ENCODE measurements at places on chromosomes 3 and 15.

GRCh38 chr15:53189860-53190259 lies 399.7 kb upstream of the ONECUT1 start:
- no peak for DNase-seq

GRCh38 chr15:92365084-92365483 lies 28.6 kb upstream of the ST8SIA2 start:
- DNase-seq: no peak

GRCh38 chr15:100167884-100168375 lies 173.8 kb downstream of the ADAMTS17 start:
- no peak for DNase-seq

DNA sequence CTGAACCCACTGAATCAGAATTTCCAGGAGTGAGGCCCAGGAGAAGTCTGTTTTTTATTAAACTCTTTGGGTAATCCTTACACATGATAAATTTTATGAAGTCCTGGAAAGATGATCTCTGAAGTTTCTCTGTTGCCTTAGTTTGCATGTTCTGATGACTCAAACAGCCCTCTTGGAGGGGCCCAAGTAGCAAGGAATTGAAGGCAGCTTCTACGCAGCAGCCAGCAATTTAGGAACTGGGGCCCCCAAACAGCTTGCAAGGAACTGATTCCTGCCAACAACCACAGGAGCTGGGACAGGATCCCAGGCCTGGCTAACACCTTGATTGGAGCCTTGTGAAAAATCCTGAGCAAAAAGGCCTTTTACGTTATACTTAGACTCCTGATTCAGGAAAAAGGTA lies 5.4 kb upstream of the ACP3 start:
- DNase-seq: no peak

DNA sequence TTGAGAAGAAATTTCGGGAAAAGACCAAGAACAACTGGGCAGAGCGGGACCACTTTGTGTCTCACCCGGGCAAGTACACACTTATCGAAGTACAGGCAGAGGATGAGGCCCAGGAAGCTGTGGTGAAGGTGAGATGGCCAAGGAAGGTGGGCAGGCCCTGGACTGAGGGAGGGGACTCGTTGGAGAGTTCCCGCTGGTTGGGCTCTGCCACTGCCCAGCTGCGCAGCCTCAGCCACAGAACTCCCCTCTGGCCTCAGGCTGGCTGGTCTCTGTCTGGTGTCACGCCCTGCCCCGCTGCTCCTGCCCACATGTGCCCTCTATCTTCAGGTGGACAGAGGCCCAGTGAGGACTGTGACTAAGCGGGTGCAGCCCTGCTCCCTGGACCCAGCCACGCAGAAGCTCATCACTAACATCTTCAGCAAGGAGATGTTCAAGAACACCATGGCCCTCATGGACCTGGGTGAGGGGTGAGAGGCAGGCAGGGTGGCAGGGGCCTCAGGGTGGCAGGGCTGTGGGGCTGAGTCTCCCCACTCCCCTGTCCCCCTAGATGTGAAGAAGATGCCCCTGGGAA lies 2.4 kb downstream of the PARP3 start:
- no peak for DNase-seq

DNA sequence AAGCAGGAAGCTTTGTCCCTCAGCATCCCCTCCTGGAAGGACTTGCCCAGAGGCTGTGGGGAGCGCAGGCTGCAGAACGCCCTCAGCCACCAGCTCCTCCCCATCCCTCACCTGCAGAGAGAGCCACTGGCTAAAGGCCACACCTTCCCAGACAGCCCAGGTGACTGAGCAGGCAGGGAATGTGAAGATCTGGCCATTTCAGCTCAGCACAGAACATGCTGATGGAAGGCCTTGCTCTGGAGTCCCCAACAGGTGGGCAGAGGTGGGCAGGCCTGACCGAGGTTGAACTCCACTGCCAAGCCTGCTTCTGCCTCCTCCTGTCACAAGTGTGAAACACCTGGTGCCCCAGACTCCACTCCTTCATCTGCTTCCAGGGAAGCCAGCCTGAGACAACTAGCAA lies 50.7 kb upstream of the SEC61A1 start:
- no peak for DNase-seq

GRCh38 chr3:74883690-74884089 lies 269.2 kb upstream of the CNTN3 start:
- DNase-seq: no peak

DNA sequence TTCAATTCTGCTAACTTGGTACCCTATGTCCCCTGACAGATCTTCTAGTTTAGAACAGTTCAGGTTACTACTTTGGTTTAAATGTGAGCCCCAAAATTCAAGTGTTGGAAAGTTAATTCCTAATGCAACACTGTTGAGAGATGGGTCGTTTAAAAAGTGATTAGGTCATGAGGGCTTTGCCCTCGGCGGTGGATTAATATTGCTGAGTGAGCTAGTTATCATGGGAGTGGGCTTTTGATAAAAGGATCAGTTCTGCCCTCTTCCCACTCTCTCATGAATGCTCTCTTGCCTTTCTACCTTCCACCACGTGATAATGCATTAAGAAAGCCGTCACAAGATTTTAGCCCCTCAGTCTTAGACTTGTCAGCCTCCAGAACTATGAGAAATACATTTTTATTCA lies 72.1 kb downstream of the BTLA start:
- DNase-seq: no peak

DNA sequence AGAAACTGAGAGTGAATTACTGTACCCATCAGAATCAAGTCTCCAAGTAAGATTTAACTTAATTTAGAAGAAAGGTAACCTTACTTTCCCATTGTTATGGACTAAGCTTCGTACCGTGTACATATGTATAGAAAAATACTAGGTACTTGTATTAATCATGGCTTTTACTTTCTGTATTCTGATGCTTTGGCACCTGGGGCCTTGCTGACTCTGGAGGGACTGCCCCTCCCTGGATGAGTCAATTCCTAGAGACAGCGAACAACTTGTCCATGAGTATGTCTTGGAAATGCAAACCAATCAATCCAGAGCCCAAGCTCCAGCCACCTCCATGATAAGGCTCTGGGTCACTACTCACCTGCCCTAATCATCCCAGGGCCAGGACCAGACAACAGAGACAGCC lies 50.0 kb upstream of the DGKG start:
- no peak for DNase-seq

DNA sequence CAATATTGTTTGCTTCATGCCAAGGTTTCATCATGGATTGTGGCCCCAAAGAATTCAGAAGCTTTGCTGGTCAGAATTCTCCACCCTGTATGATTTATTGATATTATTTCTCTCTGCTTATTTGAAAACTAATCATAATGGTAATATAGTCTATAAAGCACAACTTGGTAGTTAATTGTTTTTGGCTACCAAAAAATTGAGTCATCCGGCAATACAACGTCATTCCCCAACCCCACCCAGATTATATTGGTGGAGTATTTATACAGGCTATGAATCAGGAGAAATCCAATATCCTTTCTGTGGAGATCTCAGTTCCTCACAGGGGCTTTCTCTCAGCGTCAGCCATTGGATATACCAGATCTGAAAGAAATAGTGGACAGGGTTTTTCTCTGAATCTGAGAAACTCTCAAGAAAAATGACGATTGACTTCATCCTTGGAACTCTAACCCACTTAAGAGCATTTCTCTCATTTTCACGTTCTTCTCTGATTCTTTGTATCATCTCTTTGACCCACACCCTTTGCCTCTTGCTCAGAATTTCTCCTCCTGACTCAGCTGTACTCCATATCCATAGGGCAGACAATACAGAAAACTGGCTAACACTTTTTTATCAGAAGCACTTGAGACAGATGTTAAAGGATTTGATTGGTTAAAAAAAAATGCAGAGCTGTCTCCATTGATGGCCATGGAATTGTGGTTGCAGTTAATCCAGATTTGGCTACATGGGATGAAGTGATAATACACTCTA lies 1055.8 kb upstream of the CADM2 start:
- no peak for DNase-seq

DNA sequence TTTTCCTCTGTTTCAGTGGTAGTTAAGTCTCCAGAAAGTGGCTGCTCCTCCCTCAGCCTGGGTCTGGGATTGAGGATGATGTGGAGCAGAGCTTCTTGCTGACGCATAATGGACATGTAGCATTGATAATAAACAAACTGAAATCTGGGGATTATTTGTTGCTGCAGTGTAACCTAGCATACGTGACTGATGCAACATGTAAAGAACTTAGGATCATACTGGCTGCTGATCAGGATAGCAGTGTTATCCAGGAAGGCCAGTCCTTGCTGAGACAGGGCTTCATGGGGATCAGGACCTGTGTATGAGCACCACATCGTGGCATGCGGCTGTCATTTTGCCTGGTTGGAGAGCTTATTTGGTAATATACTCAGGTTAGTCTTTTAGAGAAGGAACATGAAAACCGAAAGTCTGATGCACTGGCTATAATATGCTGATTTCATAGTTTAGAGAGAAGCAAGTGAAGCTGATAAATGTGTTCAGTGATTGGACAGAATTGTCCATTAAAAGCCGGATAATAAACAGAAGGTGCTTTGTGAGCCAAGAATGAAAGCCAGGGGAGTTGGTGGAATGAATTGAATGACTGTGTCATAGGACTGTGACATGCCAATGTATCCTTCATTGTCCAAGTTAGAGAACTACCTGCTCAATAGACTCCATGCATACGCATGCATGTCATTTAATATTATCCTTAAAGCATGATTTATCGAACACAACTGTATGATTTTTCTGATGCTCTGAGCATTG lies 4.1 kb downstream of the MINAR1 start:
- DNase-seq: no peak

DNA sequence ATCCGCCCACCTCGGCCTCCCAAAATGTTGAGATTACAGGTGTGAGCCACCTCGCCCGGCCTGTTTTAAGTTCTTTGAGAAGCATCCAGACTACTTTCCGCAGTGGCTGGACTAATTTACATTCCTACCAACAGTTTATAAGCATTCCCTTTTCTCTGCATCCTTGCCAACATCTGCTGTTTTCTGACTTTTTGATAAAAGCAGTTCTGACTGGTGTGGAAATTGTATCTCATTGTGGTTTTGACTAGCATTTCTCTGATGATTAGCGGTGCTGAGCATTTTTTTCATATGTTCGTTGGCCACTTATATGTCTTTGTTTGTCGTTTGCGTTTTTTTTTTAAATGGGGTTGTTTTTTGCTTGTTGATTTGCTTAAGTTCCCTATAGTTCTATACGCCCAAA lies 208.4 kb upstream of the DPPA4 start:
- DNase-seq: no peak

- no peak for DNase-seq
Observed at GRCh38 chr15:57415602-57416001, 39.3 kb downstream of the CGNL1 start.

DNA sequence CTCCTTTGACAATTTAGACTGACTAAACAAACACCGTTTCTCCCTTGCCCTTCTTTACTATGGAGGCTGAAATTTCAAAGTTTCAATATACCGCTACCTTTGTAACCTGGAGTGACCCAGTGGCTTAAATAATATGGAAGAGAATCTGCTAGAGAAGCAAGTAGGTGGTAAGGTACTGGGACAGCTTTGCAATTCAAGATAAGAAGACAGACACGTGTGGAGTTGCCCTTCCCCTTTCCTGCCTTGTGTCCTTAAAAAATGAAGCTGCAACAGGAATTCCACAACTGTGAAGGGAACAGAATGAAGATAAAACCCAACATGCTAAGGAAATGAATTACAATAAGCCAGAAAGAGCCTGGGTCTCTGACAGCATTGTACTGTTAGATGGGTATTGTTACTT lies 26.4 kb downstream of the CBLB start:
- no peak for DNase-seq

- no peak for DNase-seq
Observed at GRCh38 chr15:49865925-49866757, 245.3 kb downstream of the DTWD1 start.

- DNase-seq: peak; percentile 13
Observed at GRCh38 chr15:89910891-89911626, 1.7 kb downstream of the ARPIN start.

- DNase-seq: no peak
Observed at GRCh38 chr3:160331127-160331937, 67.7 kb downstream of the IFT80 start.

Data from AML-193 (cell line).